ENCODE measurements at places on chromosomes 2 and 18.
A peak's percentile ranks its signal among the peaks of the same experiment; 100 is the strongest.

- DNase-seq: no peak
These were observed 213.9 kb downstream of the PTH2R start for GRCh38 chr2:208620487-208620978.

DNA sequence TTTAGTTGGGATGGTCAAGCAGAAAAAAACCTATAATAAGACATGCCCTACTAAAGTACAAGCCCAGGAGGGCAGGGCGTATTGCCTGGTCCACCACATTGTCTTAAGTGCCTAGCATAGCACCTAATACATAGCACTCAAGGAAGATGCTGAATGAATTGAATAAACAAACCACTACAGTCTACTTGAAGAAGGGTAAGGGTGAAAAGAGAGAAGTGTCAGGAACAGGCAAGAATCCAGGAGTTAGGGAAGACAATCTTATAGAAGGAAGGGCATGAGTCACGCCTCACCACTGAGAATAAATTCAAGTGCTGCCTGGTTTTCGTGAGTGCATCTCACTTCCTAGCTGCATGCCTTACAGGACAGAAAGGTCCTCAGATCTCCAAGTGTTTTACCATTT, 13.9 kb downstream of the SLC19A3 start:
- DNase-seq: no peak

DNA sequence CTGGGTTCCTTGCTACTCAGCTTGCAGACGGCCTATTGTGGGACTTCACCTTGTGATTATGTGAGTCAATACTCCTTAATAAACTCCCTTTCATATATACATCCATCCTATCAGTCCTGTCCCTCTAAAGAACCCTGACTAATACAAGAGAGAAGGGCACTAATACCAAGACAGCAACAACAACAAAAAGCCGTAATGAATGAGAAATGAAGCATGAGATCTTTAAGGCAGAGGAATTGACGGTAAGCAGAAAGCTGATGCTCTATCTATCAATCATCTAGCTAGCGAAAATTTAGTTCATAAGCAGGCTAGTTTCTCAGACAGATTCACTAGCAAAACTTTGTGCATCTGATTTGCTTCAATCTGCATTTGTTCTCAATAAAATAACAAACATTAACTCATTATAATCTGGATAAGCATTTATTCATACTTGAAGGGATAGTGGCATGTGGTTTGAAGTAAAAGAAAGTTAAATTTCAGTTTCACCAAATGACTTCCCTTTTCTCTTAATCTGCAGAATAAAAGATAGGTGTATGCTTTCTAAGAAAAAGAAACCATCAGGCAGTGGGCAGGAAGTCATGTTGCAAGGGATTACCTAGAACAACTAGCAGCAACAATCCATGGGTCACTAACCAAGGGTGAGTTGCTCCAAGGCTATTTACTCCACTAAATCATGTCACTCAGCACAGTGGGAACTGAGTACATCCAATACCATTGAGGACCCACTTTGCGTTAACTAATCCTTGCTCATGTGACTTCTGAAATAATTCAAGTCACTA, 376.5 kb downstream of the TMEM182 start:
- DNase-seq: no peak

DNA sequence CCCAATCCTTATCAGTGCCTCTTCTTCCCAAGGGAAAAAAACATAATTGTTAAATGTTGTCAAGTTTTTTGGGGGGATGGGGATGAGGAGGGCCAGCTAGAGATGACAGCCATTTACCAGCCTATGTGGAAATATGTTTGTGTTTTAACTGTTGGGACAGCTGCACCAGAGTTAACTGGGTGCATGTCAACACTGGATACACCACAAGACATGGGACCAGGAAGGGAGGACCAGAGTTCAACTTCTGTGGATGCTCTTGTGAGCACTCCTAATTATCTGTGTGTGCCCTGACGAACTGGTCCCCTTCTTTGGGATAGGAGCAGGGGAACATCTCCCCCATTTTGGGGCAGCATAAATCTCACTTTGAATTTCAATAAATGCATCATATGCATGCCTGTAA, 66.1 kb upstream of the FZD5 start:
- no peak for DNase-seq

DNA sequence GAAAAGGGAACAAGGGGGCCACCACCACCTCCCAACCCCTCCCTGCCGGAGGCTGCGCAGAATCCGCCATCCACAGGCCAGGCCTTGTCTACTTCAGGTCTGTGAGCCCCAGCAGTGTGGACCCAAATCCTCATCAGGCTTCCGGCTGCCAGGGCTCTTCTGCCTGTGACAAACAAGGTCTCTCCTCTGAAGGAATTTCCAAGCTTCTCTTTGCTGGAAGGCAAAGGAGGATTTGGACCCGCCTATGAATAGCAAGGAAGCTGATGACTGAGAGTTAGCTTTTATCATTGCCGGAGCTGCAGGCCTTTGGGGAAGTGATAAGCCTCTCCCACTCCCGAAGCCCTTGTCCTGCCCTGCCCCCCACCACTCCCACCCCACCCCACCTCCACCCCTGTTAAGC, 93.7 kb upstream of the SH3BP4 start:
- no peak for DNase-seq

DNA sequence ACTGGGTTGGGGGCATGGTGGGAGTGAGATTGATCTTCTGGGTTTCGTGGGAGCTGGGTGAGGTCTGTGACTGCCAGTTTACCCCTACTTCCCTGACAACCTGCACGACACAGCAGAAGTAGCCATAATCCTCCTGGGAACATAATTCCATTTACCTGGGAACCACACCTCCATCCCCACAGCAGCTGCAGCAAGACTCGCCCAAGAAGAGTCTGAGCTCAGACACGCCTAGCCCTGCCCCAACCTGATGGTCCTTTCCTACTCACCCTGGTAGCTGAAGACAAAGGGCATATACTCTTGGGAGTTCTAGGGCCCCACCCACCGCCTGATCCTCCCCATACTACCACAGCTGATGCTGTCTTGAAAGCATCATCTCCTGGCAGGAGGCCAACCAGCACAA, 43.8 kb downstream of the FLACC1 start:
- DNase-seq: no peak

GRCh38 chr18:55321265-55322177, 266.5 kb downstream of the TCF4 start:
- DNase-seq: peak; percentile 95

- DNase-seq: no peak
These were observed 3.7 kb downstream of the ETAA1 start for GRCh38 chr2:67400560-67401485.

- DNase-seq: no peak
These were observed 50.2 kb upstream of the PAIP2B start for GRCh38 chr2:71277147-71277475.

DNA sequence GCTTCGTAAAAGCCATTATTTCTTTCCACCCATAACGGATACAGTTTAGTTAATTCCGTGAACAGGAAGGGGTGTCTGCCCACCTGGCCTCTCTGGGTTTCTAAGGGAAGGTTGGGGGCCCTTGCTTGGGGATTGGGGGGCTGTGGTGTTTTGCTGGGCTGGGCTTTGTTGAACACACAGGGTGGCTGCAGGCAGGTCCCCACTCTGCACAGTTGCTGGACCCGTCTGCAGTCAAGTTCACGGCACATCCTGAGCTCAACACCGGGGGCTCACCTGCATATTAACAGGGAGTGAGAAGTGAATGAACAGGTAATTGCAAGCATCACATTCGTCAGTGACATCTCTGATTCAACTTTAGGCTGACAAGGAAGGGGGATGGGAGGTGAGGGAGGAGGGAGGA, 109.0 kb downstream of the ZNF516 start:
- DNase-seq: no peak

- no peak for DNase-seq
These were observed 172.5 kb downstream of the FIGN start for GRCh38 chr2:163563336-163563735.

DNA sequence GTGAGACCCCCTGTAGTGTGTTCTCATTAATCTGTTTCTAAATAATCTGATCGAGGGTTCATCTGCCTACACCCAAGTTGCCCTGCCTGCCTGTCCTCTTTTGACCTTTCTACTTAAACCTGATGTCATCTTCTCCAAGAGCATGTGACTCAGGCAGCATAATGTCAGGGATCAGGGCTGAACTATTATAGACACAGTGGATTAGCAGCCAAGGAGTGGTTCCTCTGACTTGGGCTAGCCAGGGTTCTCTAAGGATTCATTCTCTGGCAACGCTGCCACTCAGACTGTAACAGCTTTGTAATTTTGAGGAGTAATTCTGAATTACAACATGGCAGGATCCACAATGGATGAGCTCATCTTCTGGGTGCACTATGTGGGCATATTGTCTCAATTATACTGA, 124.0 kb downstream of the MDH1 start:
- DNase-seq: peak; percentile 4

GRCh38 chr2:112588611-112589045, 4.2 kb downstream of the CHCHD5 start:
- DNase-seq: no peak

DNA sequence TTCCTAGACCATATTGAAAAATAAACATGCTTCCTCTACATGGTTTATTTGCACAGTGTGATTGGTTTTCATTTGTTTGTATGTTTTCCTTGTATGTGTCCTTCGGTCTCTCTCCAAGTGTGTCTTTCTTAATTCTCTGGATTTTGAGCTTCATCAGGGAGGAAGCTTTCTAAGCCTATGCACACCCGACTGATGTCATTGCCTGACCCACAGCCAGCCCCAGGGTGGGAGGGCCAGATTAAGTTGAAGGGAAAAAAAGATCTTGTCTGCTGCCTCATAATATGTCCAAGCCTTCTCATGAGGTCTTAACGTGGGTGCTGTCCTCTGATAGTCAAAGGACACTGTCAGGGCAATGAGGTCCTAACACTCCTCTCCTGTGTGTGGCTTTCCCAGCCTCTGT, 115.2 kb downstream of the MARCHF4 start:
- no peak for DNase-seq

GRCh38 chr2:168599738-168600137, 143.7 kb downstream of the CERS6 start:
- no peak for DNase-seq

DNA sequence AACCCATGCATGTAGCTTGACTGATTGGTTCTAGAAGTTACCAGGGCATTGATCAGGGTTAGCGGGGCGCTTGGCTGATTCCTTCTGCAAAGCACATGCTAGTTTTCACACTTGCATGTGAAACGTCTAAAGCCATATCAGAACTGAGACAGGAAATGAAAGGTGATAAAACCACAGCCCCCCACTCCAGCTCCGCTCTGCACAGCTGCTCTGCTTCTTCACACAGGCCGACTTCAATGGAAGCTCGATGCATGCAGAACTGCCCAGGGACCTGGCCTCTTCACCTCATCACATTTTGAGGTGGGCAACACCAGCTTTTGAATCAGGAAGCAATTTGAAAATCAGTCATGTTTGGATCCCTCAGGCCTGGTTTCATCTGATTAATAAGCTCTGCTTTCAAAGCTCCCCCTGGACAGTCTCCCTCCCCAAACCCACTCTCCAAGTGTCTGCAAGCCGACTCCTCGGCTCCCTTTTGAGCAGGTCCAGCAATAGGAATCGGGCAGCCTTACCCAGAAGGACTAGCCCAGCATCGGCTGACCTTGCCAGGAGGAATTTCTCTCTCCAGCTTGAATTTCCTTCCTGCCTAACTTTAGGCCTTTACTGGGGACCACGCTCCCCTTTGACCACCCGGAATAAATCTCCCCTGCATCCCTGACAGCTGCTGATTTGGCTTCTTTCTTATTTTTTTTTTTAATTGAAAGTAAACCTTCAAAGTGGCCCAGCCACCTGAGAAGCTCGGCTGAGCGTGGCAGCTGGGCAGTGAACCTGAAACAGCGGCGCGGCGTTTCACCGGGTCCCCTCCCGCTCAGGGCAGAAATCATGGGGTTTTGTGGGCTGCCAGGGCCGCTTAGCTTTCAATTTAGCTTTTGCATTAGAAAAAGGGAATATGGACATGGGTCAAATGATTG, 31.7 kb downstream of the HRH4 start:
- DNase-seq: peak; percentile 70

GRCh38 chr18:21115519-21116411, 4.2 kb upstream of the ROCK1 start:
- no peak for DNase-seq

GRCh38 chr2:59912042-59912441, 641.4 kb downstream of the BCL11A start:
- DNase-seq: no peak

DNA sequence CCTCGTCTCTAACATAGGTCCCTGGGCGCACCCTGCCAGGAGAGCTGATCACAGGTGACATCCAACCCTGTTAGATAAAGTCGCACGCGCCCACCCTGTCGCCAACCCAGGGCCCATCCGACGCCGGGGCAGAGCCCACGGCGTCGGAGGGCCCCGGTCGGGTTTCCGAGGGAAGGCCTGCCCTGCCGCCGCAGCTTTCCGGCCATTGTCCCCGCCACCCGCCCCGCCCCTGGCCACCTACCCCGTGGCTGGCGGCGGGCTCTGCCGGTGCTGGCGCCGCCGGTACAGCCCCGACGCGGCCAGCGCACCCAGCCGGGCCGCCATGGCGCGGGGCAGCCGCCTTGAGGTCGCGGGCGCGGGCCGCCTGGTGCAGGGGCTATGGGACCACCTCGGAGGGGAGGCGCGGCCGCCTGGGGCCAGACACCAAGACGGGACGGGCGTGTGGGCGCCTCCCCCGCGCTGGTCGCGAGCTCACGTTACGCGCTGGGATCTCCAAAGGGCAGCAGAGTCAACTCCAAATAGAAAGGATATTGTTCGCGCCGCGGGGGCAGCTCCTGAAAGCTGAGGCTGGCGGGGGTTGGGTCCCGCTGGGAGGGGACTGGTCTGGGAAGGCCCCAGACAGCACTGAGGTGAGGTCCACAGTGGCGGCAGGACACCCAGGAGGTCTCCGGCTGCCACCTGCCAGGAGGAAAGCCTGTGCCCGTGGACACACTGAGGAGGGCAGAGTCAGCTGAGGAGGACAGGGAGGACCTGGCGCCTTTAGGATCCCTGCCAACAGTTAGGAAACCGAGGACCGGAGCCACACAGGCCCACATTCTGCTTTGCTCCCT, 11.1 kb downstream of the LIMS2 start:
- DNase-seq: no peak

Measured in retina (tissue), 1 donor.